RPMI8226 (cell line): ENCODE measurements at places on chromosomes 16 and 17.

- DNase-seq: no peak
These were observed 8.8 kb downstream of the CNTNAP1 start for GRCh38 chr17:42691021-42691545.

DNA sequence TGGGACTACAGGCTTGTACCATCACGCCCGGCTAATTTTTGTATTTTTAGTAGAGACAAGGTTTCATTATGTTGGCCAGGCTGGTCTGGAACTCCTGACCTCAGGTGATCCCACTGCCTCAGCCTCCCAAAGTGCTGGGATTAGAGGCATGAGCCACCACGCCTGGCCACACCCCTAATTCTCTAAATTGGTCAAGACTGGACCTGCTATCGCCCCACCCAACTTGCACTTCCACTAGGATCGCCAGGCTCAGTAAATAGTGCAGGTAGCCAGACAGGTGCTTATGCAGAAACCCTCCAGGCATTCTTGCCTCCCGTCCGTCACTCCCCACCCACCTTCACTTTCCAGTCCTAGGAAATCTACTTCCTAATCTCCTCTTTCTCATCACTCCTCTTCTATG is 481.4 kb upstream of the EEF2KMT start:
- DNase-seq: no peak

DNA sequence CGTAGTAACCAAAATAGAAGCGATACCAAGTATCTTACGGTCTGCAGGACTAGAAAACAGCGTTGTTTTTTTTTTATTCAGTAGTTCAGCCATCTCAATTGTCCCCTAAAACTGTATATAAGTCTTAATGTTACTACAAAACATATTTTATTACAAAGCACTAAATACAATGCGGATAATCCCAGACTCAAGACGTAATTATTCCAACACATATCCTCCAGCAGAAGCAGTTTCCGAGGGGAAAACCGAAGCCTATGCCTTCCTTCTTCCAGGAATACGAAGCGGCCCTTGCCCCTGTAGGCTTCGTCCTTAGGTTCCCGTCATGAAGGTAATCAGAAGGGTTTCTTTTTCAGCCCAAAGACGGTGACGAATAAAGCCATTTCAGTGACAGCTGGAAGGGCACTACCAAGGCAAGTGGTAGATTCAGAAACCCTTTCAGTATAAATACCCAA is 2.3 kb downstream of the TMEM107 start:
- DNase-seq: no peak

DNA sequence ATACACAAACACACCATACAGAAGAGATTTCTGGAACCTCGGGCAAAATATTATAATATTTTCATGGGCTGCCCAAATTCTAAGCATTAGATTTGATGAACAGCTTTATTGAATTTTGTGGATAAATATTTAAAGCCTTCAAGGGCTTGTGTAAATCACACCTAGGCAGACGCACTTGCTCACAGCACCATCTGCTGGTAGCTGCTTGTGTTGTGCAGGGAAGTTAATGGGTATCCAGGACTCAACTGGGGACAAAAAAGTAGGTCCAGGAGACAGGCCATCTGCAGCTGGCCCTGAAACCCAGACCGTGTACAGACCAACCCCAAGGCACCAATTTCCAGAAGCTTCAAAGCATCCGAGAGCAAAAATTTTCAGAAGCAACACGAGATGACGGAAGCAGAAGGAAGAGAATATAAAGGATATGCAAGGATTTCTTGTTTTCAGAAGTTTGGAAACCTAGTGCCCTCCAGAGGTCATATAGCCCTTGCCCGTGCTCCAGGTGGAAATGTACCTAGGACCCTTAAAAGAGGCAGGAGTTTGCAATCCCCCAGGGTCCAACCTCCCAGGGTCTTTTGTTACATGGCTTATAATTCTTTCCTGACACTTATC is 140.0 kb downstream of the CHD9NB start:
- peak; percentile 74 for DNase-seq

DNA sequence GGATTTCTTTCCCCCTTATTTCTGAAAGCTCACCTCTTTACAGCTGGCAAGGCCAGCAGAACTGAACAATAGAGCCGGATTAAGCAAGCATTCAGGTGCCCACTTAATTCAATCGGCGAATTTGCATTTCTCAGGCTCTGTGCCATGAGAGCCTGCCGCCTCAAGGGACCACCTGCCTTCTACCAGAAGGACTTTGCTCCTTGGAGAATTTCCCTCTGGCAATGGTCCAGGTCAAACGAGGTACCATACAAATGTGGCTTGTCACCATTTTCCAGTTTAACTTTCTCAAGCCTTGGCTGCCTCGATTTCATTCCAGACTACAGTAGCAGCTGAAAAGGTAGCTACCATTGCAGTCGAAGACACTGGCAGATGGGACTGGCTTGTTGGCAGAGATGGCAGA is 534.0 kb downstream of the MAF start:
- DNase-seq: no peak

DNA sequence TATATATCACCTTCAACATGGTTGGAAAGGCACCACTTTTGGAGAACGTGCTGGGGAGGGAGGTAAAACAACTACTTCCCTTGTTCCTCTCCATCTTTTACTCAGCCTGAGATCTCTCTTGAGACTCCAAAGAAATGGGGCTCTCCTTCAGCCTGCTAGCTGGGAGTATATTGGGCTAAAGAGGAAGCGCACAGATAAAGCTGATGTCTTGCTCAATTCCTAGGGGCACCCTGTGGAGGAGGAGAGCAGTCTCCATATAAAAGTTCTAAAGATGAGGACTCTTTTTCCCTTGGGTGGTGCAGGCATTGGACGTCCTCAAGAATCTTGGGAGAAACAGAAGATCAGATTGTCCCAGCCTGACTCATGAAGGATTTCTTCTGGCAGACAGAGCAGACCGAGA is 4.6 kb upstream of the ETV4 start:
- DNase-seq: no peak

GRCh38 chr16:89476811-89477261 is 13.5 kb downstream of the ANKRD11 start:
- DNase-seq: no peak

GRCh38 chr16:15961571-15962090 is 12.2 kb downstream of the ABCC1 start:
- DNase-seq: no peak

GRCh38 chr17:61575352-61575975 is 15.6 kb downstream of the NACA2 start:
- no peak for DNase-seq

GRCh38 chr17:77200711-77201110 is 59.9 kb downstream of the SEC14L1 start:
- no peak for DNase-seq

GRCh38 chr17:59737324-59737723 is 29.9 kb downstream of the VMP1 start:
- no peak for DNase-seq

GRCh38 chr17:57166803-57167202 is 81.8 kb downstream of the AKAP1 start:
- peak; percentile 89 for DNase-seq

GRCh38 chr17:20967776-20968175 is 75.0 kb downstream of the USP22 start:
- no peak for DNase-seq
